PC-9 (cell line): ENCODE measurements at places on chromosomes 11 and 22. TPM values are rescaled to one million over a fixed set of nuclear protein-coding genes. Genes with fewer than 3 reads are reported as not detected.

- H3K36me3 ChIP-seq, result peaks cover 11% of the 10 kb centered on the region
- H3K27me3 ChIP-seq, result no peaks in the 10 kb centered on the region
These were observed 1.3 kb downstream of the DDB1 start for GRCh38 chr11:61331651-61332050.

The CCDC117 gene
- total RNA-seq, result 11.4 and 12.3 TPM in 2 replicates

- no peaks in the 10 kb centered on the region for H3K36me3 ChIP-seq
- no peak overlapping the region for H3K27ac ChIP-seq
- peak; percentile 20 for DNase-seq
These were observed 7.5 kb downstream of the PRCP start for GRCh38 chr11:82892611-82893169.

DNA sequence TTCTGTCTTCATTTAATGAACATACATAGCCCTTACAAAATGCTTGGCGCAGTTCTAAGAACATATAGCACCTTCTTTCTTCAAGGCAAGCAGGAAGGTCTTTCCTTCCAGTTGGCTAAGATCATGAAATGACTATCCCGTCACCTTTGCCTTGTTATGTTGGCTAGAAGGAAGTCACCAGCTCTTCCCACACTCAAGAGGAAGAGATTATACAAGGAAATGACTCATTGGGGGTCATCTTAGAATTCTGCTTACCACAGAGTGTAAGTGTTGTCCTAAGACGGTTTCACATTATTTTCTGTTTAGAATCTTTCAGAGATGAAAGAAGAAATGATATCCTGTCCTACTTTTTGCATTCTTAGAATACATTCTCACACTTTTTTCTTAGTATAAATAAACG, 808.0 kb upstream of the LUZP2 start:
- no peaks in the 10 kb centered on the region for H3K27me3 ChIP-seq
- DNase-seq, result no peak
- H3K4me1 ChIP-seq, result no peaks in the 10 kb centered on the region
- H3K36me3 ChIP-seq, result no peaks in the 10 kb centered on the region
- H3K27ac ChIP-seq, result no peak overlapping the region

The SAA2 gene
- 1.2 TPM in 1 of 2 replicates, not detected in the other for total RNA-seq
